ENCODE measurements at places on chromosomes 11 and 22. TPM values are rescaled to one million over a fixed set of nuclear protein-coding genes. Genes with fewer than 3 reads are reported as not detected.
A peak's percentile ranks its signal among the peaks of the same experiment; 100 is the strongest.

Gene C11orf87
- 0.35 TPM for total RNA-seq

Gene SYT12
- total RNA-seq, result not detected

Gene MALAT1
- total RNA-seq, result 11,917 TPM

Gene LPXN
- total RNA-seq, result 46.5 TPM

DNA sequence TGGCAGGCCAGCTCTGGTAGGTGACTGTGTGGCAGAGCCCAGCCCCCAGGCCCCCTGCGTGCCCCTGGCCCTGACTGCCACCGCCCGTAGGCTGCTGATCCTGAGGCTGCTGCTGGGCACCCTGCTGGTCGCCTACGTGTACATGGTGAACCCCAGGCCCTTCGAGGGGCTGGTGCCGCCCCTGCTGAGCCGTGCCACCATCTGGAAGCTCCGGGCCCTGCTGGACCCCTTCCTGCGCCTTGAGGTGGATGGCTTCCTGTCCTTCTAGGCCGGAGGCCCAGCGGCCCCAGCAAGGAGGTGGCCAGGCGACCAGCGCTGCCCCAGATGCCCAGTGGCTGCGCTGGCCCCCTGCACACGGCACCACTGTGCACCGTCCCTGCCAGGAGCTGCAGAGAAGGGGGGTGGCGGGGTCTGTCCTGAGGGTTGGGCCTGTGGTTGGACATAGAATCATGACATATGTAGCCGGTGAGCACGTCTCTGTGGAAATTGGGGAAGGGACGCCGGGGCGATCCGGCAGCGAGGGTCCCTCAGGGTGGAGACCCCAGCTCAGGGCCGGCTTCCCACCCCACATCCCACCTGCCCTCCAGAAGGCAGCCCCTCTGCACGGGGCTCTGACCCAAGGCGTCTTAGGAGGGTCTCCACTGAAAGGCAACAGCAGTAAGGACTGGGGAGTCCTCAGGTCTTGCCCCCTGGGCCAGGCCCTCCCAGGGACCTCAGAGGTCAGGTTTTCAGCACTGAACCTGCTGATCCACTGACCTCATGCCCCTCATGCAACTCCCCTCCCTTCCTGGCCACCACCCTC lies 185.4 kb downstream of the IGLL1 start:
- no peak overlapping the region for H3K27ac ChIP-seq
- H3K4me1 ChIP-seq, result no peaks in the 10 kb centered on the region
- H3K4me3 ChIP-seq, result no peak overlapping the region
- no peaks in the 10 kb centered on the region for H3K36me3 ChIP-seq

DNA sequence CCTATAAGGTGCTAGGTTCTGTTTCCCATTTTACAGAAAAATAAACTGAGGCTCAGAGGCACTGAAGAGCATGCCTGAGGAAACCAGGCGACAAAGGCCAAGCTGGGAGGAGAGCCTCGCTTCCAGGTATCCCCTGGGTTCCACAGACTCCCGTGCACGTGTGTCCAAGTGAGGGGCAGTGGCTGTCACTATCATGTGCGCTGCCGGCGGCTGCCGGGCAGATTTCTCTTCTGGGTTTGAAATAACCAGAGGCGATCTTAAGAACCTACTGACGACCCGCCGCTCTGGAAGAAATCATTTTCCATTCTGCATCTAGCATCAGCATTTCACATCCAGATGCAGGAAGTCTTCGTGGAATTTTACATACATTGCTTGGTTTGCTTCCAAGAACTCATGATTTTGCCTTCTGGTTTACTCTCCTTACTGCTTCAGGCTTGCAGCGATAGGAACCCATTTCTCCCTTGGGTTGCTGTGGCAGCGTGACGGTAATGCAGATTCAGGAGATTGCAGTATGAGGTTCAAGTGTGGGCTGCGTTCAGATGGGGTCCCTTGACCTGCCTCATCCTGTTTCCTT lies 28.6 kb downstream of the ARHGAP8 start:
- H3K36me3 ChIP-seq, result no peaks in the 10 kb centered on the region
- no peaks in the 10 kb centered on the region for H3K27me3 ChIP-seq
- H3K4me3 ChIP-seq, result no peak overlapping the region

DNA sequence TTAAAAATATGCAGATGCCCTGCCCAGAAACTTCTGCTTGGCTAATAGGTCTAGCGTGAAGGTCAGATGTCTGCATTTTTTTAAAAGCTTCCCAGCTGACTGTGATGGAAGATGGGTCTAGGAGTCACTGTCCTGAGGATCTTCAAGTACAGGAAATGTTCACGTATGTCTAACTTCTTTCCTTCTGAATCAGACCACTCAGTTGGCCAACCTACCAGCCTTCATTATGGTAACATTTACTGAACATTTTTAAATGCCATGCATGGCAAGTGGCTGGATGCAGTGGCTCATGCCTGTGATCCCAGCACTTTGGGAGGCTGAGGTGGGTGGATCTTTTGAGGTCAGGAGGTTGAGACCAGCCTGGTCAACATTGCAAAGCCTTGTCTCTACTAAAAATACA lies 1.1 kb upstream of the PRG2 start:
- H3K27ac ChIP-seq, result no peak overlapping the region
- H3K27me3 ChIP-seq, result no peaks in the 10 kb centered on the region
- no peaks in the 10 kb centered on the region for H3K4me1 ChIP-seq

DNA sequence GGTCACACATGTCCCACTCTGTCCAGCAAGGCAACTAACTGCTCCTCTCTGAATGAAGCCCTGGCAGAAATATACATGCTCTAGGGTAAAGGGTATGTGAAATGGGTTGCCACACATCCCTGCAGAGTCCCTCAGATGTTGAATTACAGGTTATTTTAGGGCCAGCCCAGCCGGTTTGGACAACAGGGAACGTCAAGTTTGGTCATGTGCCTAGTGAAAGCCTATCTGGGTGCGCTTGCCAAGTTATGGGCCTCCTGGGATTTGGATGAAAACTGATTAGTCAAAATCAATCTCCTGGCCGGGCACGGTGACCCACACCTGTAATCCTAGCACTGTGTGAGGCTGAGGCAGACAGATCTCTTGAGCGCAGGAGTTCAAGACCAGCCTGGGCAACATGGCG lies 10.4 kb downstream of the AP1B1 start:
- no peaks in the 10 kb centered on the region for H3K27me3 ChIP-seq
- DNase-seq, result no peak
- peak overlapping the region; percentile 3 for H3K27ac ChIP-seq
- peaks cover 24% of the 10 kb centered on the region for H3K36me3 ChIP-seq
- peaks cover 12% of the 10 kb centered on the region for H3K4me1 ChIP-seq
- no peak overlapping the region for H3K4me3 ChIP-seq

DNA sequence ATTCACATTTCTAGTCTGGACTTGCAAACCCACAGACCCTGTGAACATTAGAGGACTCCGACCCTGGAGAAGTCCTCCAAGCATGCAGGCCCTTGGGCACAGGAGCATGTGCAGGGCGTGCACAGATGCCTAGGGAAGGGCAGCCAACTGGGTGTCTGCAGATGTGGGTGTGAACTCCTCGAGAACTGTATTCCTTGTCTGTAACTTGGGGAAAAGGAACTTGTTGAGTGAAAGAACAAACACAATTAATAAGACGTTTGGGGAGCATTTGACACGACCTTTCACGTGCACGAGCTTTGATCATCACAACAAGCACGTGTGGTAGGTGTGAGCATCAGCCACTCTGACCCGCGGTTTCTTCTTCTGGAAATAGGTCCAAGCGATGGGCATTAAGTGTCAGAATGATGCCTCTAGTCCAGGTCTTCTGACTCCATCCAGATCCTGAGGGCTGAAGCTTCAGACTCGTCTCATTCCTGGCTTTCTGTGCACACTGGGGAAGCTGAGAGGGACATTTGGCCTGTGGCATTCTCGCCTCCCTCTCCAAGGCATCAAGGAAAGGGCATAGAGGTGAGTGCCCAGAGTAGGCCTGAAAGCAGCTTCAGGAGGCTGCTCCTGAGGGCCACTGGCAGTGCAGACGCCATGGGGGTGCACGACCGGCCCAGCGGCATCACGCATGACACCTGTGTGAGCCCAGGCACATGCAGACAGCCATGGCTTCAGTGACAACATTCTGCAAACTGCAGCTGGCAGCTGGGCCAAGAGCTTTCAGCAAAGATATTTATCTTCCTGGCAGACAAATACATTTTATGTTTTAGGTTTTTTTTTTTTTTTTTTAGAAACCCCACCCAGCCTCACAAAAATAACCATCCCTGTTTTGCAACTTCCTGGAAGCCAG lies 32.5 kb downstream of the ALX4 start:
- H3K27me3 ChIP-seq, result no peaks in the 10 kb centered on the region
- DNase-seq, result peak; percentile 44
- no peak overlapping the region for H3K4me3 ChIP-seq
- no peaks in the 10 kb centered on the region for H3K36me3 ChIP-seq
- H3K27ac ChIP-seq, result no peak overlapping the region

DNA sequence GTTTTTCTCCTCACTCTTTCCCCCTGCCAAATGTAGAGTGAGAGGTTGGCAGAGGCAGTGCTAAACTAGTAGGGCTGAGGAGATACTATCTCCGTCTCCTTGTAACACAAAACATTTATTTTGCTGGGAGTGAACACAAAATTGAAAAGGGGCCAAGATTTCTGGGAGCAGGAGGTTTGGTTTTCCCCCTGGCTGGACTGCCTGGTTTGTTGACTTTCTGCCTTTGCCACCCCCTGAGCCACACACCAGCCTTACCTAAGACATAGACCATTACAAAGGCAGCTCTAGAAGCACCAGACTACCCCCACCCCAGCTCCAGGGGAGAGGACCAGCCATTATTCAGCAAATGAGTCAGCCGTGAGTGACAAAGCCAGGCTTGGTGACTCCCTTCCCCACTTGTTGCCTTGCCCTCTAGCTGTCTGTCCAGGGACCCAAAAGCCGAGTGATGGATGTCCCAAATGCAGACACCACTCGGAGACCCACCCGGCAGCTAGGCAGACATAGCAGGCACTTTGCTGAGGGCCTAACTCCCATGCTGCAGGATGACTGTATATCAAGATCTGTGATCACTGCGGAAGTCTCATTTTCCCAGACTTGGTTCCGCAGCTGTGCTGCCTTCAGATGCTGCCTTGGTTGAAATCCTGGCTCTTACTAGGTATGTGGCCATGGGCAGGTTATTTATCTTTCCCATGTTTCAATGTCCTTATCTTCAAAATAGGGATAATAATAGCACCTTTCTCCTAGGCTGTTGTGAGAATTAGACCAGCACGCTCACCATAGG lies 17.7 kb upstream of the CDON start:
- no peak overlapping the region for H3K4me3 ChIP-seq
- no peaks in the 10 kb centered on the region for H3K4me1 ChIP-seq
- no peak for DNase-seq
- no peak overlapping the region for H3K27ac ChIP-seq
- no peaks in the 10 kb centered on the region for H3K36me3 ChIP-seq

- no peak within 1 kb of the TSS for H3K4me3 ChIP-seq
- H3K36me3 ChIP-seq, result no peaks in the 10 kb centered on the region
- H3K4me1 ChIP-seq, result no peaks in the 10 kb centered on the region
- DNase-seq, result no peak
- no peaks in the 10 kb centered on the region for H3K27me3 ChIP-seq
Measured at GRCh38 chr11:6920702-6921101, at the start of gene OR2D3. Gene OR2D3 (plus strand): TSS chr11:6921002. CDS start chr11:6921002, 0 bp downstream.

DNA sequence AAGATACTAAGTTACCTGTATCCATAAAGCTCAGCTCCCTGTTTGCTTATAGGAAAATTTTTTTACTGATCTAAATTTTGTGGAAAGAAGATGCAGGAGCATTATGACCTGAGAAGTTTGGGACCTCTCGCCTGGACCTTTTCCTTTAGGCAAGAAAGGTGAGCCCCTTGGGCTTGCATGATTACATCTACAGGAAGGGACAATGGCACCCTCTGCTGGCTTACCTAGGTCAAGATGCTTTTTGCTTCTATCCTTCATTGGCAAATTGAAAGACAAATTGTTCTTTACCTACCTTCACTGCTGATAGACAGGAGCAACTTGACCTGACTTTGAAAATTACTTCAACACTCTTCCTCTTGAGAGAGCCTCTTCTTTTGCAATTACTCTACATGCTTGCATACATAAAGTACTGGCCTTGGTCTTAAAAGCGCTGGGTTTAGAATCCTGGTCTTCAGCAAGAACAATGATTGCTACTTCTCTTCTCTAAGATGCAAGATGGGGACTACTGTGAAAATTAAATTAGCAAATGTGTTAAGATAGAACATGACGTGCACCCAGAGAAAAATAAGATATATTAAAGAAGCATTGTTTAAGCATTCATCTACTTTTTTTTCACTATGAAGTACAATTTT lies 147.2 kb downstream of the TRPC6 start:
- no peak for DNase-seq
- no peak overlapping the region for H3K4me3 ChIP-seq
- H3K4me1 ChIP-seq, result peaks cover 14% of the 10 kb centered on the region
- H3K27me3 ChIP-seq, result no peaks in the 10 kb centered on the region
- H3K27ac ChIP-seq, result no peak overlapping the region

- H3K27ac ChIP-seq, result no peak overlapping the region
- DNase-seq, result no peak
- H3K36me3 ChIP-seq, result no peaks in the 10 kb centered on the region
- peaks cover 22% of the 10 kb centered on the region for H3K27me3 ChIP-seq
Measured at GRCh38 chr22:49678137-49678841, 149.4 kb downstream of the BRD1 start.

DNA sequence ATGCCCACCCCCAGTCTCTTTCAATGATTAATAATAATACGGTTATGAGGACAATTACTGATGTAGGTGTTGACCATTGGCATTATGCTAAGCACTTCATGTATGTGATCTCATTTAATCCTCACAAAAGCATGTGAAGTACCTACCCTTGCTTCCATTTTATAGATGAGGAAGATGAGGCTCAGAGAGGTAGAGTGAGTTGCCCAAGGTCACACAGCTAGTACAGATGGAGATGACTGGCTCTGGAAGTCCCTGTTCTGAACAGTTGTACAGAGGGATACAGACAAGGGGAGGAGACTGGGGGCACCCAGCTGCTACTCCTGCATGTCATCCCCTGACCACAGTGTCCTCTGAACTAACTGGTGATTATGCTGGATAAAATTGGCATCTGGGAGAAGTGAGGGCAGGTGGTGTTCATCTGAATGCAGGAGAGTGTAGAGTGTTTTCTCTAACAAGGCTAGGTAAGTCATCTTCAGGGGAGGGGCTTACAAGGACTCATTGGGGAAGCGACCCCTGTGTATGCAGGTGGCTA lies 43.2 kb downstream of the KIAA1671 start:
- H3K27me3 ChIP-seq, result no peaks in the 10 kb centered on the region
- no peak overlapping the region for H3K4me3 ChIP-seq
- H3K36me3 ChIP-seq, result no peaks in the 10 kb centered on the region
- H3K4me1 ChIP-seq, result peaks cover 22% of the 10 kb centered on the region
- no peak overlapping the region for H3K27ac ChIP-seq
- DNase-seq, result no peak

GRCh38 chr11:128470081-128470480 lies 117.3 kb downstream of the ETS1 start:
- peaks cover 12% of the 10 kb centered on the region for H3K36me3 ChIP-seq
- peaks cover 84% of the 10 kb centered on the region for H3K4me1 ChIP-seq
- no peak for DNase-seq
- no peak overlapping the region for H3K27ac ChIP-seq
- no peaks in the 10 kb centered on the region for H3K27me3 ChIP-seq
